ENCODE measurements at places on chromosomes 7 and 10.

DNA sequence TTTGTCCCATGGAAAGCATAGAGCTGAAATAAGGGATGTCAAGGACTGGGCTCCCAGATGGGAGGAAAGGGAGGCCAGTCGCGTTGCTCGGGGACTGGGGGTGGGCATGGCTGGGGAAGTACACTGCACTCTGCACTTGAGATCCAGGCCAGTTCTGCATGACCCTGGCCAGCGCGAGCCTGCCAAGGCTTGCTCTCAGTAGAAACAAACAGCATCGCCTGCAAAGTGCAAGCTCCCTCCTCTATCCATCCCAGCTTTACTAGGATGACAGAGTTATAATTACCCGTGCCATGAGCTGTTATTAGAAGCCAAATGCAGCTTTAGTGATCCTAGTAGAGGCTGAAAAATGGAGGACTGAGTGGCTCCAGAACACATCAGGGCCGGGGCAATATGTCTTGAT lies 43.9 kb upstream of the PDCD4 start:
- DNase-seq = no peak

DNA sequence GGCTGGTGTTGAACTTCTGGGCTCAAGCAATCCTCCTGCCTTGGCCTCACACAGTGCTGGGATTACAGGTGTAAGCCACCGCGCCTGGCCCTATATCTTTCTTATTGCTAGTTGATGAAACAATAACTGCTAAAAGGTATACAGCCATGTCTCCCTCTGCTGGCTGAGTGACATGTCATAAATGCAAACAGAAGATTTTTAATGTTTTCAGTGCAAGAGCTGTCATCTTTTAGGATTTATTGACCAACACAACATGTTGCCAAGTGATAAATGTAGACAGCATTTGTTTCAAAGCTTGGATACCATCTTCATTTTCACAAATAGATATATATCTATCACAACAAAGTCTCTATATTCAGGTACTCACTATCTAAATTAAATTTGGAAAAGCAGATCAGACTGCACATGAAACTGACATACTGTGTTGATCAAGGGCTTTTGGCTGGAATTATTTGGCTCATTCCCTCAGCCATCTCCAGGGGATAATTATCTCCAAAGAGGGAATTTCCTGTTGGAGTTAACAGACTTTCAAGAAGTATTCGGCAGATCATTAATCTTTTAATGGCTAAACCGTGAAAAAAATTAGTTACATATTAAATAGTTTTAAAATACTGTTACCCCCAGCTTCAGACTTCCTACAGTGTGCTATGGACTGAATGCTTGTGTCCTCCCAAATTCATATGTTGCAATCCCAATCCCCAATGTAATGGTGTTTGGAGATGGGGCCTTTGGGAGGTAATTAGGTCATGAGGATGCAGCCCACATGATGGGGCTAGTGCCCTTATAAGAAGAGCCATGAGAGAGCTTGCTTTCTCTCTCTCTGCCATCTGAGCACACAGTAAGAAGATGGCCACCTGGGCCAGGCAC lies 41.3 kb upstream of the SRPK2 start:
- peak; percentile 49 for DNase-seq

GRCh38 chr7:46513447-46513848 lies 592.4 kb upstream of the IGFBP3 start:
- no peak for DNase-seq

DNA sequence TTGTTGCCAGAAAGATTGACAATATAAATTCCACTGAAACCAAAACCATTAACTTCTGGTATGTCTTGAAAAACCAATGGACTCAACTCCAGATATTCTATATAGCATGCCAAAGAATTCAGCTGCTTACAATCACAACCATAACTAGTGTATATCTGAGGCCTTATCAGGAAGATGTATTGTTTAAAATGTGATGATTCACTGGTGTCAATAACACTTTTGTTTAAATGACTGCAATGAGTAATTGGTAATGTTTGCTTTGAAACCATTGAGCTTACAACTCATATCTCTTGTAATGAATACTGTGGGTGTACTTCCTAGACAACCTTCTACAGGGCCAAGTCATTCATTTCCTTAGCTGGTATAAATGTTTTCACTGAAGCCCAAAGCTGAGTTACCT lies 727.9 kb upstream of the KCND2 start:
- DNase-seq = peak; percentile 63

- no peak for DNase-seq
Observed at GRCh38 chr10:124619802-124620490, 124.2 kb downstream of the FAM53B start.

- DNase-seq = no peak
Observed at GRCh38 chr7:120825152-120825551, 32.8 kb downstream of the TSPAN12 start.

Measured in astrocyte of the spinal cord (primary cell).